ENCODE measurements at places on chromosomes 12 and 14. TPM values are rescaled to one million over a fixed set of nuclear protein-coding genes. Genes with fewer than 3 reads are reported as not detected.

The FSCB gene
- total RNA-seq = not detected

The PTHLH gene
- not detected for total RNA-seq

GRCh38 chr12:109944561-109945359 is 44.7 kb downstream of the TCHP start:
- DNase-seq = peak; percentile 49
- peaks cover 3% of the 10 kb centered on the region for H3K36me3 ChIP-seq
- H3K27me3 ChIP-seq = no peaks in the 10 kb centered on the region
- peaks cover 36% of the 10 kb centered on the region for H3K4me1 ChIP-seq
- H3K4me3 ChIP-seq = no peak overlapping the region
- peak overlapping the region; percentile 39 for H3K27ac ChIP-seq

DNA sequence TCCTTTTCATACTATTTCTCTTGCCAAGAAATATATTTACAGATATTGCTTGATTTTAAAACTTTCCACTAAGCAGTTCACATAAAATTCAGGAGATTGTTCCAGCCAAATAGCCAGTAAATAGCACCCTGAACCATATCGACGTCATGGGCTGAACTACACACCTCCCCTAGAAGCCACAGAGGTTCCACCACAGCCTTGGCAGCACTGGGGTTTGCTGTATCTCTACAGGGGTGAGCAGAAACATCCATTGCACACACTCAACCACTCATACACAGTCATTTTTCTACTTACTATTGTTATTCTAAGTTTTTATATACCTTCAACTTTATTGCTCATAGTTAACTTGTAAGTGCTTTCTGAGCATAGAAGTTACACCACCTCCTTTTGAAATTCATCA is 8.1 kb upstream of the EIF2S3B start:
- H3K4me3 ChIP-seq = no peak overlapping the region
- DNase-seq = no peak

DNA sequence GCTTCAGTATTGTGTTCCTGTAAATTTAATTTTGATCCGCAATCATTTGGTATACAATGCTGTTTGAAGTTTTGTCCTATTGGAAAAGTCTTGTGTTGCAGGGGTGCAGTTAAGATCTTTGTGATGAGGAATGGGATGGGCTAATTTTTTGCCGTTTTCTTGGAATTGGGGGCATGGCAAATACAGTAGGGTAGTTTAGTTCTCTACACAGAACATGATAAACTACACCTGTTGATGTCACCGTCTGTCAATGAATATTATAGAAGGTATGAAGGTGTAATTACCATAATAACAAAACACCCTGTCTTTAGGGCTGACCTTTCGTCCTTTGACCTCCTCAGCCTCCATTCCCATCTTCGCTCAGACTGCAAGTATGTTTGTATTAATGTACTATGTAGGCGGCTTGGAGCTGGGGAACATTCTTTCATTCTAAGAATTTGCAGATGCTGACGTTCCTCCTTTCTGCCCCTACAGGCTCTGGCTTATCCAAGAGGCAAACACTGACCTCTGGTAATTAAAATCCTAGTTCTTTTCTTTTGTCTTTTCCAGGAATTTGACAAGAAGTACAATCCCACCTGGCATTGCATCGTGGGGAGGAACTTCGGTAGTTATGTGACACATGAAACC is 1.7 kb downstream of the DYNLL1 start:
- peak overlapping the region; percentile 20 for H3K27ac ChIP-seq
- H3K27me3 ChIP-seq = no peaks in the 10 kb centered on the region
- peaks cover 17% of the 10 kb centered on the region for H3K36me3 ChIP-seq
- peak overlapping the region; percentile 95 for H3K4me3 ChIP-seq

The RAPGEF3 gene
- total RNA-seq = 1.3 TPM

The SELPLG gene
- 4.8 TPM for total RNA-seq

GRCh38 chr14:102898298-102898697 is 24.2 kb upstream of the AMN start:
- no peak overlapping the region for H3K27ac ChIP-seq
- no peaks in the 10 kb centered on the region for H3K4me1 ChIP-seq
- no peak overlapping the region for H3K4me3 ChIP-seq
- no peak for DNase-seq
- H3K36me3 ChIP-seq = peaks cover 12% of the 10 kb centered on the region

GRCh38 chr14:101907619-101908018 is 56.8 kb upstream of the DYNC1H1 start:
- H3K27me3 ChIP-seq = no peaks in the 10 kb centered on the region
- H3K4me1 ChIP-seq = no peaks in the 10 kb centered on the region
- no peak overlapping the region for H3K4me3 ChIP-seq
- H3K27ac ChIP-seq = no peak overlapping the region

DNA sequence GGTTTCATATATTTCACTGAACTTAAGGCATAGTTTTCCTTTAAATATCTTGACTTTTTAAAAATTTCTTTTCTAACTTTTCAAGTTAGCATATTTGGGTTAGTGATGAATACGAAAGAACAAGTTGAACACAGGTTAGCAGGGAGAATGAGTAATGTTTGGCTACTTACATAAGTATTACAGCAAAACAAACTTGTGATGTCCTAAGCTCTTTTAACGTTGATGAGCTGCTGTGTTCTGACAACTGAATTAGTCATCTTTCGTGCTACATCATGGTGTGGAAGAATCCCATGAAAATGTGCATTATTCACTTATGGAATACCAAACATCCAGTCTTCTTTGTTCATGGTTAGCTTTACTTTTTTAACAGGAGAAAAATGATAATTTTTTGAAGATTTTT is 36.3 kb upstream of the PDZRN4 start:
- no peak overlapping the region for H3K4me3 ChIP-seq
- H3K36me3 ChIP-seq = no peaks in the 10 kb centered on the region
- H3K27me3 ChIP-seq = no peaks in the 10 kb centered on the region
- no peaks in the 10 kb centered on the region for H3K4me1 ChIP-seq
- no peak for DNase-seq

The SYT1 gene
- total RNA-seq = 0.75 TPM

DNA sequence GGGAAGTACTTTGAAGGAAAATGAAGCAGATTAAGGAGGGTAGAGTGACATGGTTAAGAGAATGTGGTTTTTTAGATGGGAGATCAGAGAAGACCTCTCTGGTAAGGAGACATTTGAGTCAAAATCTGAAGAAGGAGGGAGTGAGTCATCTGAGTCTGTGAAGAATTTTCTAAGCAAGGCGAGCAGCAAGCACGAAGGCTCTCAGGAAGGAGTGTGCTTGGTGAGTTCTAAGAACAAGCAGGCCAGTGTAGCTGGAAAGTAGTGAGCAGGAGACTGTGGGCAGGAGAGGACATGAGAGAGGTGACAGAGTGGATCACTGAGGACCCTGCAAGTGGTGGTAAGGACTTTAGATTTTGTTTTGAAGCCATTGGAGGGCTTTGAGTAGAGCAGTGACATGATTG is 76.3 kb upstream of the FUT8 start:
- H3K36me3 ChIP-seq = no peaks in the 10 kb centered on the region
- H3K27ac ChIP-seq = no peak overlapping the region
- H3K4me3 ChIP-seq = no peak overlapping the region
- DNase-seq = no peak
- H3K4me1 ChIP-seq = no peaks in the 10 kb centered on the region

- no peak overlapping the region for H3K27ac ChIP-seq
- DNase-seq = no peak
- H3K4me1 ChIP-seq = no peaks in the 10 kb centered on the region
- no peaks in the 10 kb centered on the region for H3K27me3 ChIP-seq
- H3K36me3 ChIP-seq = no peaks in the 10 kb centered on the region
- no peak overlapping the region for H3K4me3 ChIP-seq
Measured at GRCh38 chr14:62189698-62190097, 427.5 kb downstream of the SNAPC1 start.

The IGFBP6 gene
- 1.6 TPM for total RNA-seq

The KCNC2 gene
- total RNA-seq = not detected

The IKZF4 gene
- total RNA-seq = 1.9 TPM

GRCh38 chr12:6038160-6038559 is 86.3 kb downstream of the VWF start:
- H3K27me3 ChIP-seq = no peaks in the 10 kb centered on the region
- no peak overlapping the region for H3K27ac ChIP-seq
- DNase-seq = peak; percentile 47
- no peaks in the 10 kb centered on the region for H3K36me3 ChIP-seq
- H3K4me1 ChIP-seq = no peaks in the 10 kb centered on the region

The RND1 gene
- 7.7 TPM for total RNA-seq

- no peak for DNase-seq
- H3K27ac ChIP-seq = no peak overlapping the region
- no peaks in the 10 kb centered on the region for H3K36me3 ChIP-seq
- H3K4me1 ChIP-seq = peaks cover 8% of the 10 kb centered on the region
- peaks cover 4% of the 10 kb centered on the region for H3K27me3 ChIP-seq
Measured at GRCh38 chr12:130111965-130112496, 50.2 kb upstream of the FZD10 start.

The MYH6 gene
- 0.17 TPM for total RNA-seq

GRCh38 chr14:106039400-106039799 is 513.0 kb downstream of the TMEM121 start:
- DNase-seq = no peak
- H3K27ac ChIP-seq = no peak overlapping the region
- no peaks in the 10 kb centered on the region for H3K36me3 ChIP-seq

DNA sequence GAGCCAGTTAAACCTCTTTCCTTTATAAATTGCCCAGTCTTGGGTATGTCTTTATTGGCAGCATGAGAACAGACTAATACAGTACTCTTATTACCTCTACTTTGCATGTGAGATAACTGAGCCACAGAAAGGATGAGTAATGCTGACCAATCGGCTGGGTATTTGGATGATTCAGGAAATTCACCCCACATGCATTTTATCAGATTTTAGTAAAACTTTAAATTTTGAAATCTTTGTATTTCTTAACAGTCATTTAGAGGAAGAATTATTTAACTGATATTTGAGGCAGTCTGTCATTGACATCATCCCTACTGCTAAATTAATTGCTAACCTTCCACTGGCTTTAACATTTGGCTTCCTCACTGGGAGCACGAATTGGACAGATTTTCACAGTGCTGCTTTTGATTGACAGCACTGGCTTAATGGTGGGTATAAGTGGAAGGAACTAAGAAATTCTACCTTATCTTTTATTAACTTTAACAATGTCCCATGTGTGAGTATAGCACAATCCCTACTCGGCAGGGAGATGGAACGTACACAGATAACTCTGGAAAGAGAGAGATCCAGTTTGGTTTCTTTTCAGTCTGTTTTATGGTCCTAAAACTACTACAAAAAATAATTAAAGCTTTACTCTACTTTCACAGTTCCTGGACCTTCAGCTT is 261.0 kb downstream of the DACT1 start:
- H3K27ac ChIP-seq = no peak overlapping the region
- no peak overlapping the region for H3K4me3 ChIP-seq
- H3K4me1 ChIP-seq = no peaks in the 10 kb centered on the region
- no peaks in the 10 kb centered on the region for H3K27me3 ChIP-seq
- H3K36me3 ChIP-seq = no peaks in the 10 kb centered on the region

The BTG1 gene
- 16.4 TPM for total RNA-seq

GRCh38 chr12:10214136-10214894 is 1.6 kb downstream of the GABARAPL1 start:
- DNase-seq = no peak
- no peaks in the 10 kb centered on the region for H3K27me3 ChIP-seq
- H3K36me3 ChIP-seq = peaks cover 9% of the 10 kb centered on the region
- peak overlapping the region; percentile 100 for H3K27ac ChIP-seq
- H3K4me1 ChIP-seq = peaks cover 6% of the 10 kb centered on the region
- peak overlapping the region; percentile 93 for H3K4me3 ChIP-seq

The CCDC60 gene
- not detected for total RNA-seq

DNA sequence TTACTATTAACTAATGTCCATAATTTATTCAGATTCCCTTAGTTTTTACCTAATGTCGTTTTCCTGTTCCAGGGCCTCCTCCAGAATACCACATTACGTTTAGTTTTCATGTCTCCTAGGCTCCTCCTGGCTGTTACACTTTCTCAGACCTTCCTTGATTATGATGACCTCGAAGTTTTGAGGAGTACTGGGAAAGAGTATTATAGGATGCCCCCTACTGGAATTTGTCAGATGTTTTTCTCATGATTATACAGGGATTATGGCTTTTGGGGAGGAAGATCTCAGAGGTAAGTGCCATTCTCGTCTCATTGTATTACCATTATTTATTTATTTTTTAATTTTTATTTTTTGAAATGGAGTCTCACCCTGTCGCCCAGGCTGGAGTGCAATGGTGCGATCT is 17.7 kb upstream of the C1S start:
- H3K27me3 ChIP-seq = no peaks in the 10 kb centered on the region
- H3K4me3 ChIP-seq = no peak overlapping the region
- no peak for DNase-seq
- no peaks in the 10 kb centered on the region for H3K4me1 ChIP-seq
- H3K36me3 ChIP-seq = no peaks in the 10 kb centered on the region
- no peak overlapping the region for H3K27ac ChIP-seq

The LRTM2 gene
- total RNA-seq = not detected

GRCh38 chr14:79661752-79662151 is 549.6 kb downstream of the DIO2 start:
- H3K27ac ChIP-seq = no peak overlapping the region
- no peak for DNase-seq
- H3K27me3 ChIP-seq = no peaks in the 10 kb centered on the region
- H3K4me3 ChIP-seq = no peak overlapping the region
- no peaks in the 10 kb centered on the region for H3K36me3 ChIP-seq
- no peaks in the 10 kb centered on the region for H3K4me1 ChIP-seq

The NCOR2 gene
- 16.8 TPM for total RNA-seq

DNA sequence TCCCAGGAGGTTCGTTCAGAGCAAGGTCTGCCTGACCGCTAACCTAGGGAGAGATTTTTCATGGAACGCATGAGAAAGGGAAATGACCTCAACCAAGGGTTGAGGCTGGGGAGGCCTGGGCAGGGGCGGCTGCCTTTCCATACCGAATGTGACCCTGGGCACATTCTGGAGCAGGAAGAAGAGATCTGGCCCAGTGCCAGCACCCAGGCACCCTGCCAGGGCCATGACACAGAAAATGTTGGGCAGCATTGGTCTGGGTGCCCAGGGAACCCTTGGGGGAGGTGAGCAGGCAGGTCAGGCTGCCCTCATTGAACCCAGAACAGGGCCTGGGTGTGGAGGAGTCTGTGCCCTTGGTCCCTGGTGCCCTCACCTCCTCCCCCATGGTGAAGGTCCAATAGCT is 106.8 kb downstream of the CALM1 start:
- no peak for DNase-seq
- peaks cover 4% of the 10 kb centered on the region for H3K27me3 ChIP-seq
- no peak overlapping the region for H3K27ac ChIP-seq
- no peak overlapping the region for H3K4me3 ChIP-seq
- no peaks in the 10 kb centered on the region for H3K36me3 ChIP-seq
- no peaks in the 10 kb centered on the region for H3K4me1 ChIP-seq

The DPPA3 gene
- not detected for total RNA-seq

The GPR135 gene
- total RNA-seq = 2.9 TPM

GRCh38 chr12:91239481-91239880 is 56.9 kb upstream of the DCN start:
- H3K27ac ChIP-seq = no peak overlapping the region
- H3K4me3 ChIP-seq = no peak overlapping the region
- no peaks in the 10 kb centered on the region for H3K27me3 ChIP-seq
- H3K36me3 ChIP-seq = no peaks in the 10 kb centered on the region

The WIF1 gene
- total RNA-seq = not detected
